ENCODE measurements at places on chromosomes 16 and 17.

DNA sequence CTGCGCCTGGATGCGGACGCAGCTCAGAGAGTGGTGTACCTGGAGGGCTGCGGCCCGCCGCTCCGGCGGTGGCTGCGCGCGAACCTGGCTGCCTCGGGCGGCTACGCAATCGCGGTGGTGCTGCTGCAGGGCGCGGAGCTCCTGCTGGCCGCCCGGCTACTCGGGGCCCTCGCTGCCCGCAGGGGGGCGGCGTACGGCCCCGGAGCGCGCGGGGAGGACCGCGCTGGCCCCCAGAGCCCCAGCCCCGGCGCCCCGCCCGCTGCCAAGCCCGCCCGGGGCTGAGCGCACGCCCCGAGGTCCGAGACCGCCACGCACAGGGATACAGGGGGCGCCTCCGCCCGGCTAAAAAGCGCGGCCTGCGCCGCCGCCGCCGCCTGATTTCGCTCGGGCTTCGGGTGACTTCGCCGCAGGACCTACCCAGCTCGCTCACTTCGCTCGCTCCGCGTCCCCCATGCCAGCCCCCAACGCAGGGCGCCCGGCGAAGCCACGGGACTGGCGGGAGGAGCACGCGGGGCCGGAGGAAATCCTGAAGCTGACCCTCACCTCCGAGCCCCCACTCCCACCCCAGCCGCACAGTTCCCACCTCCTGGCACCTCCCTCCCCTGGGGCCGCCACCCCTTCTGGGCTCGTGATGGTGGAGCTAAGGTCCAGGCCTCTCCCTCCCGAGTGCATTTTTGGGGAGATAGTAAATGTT, 8.2 kb downstream of the PDE6G start:
- DNase-seq: no peak

GRCh38 chr16:30570636-30571444, 674 bp downstream of the ZNF688 start:
- DNase-seq: no peak

DNA sequence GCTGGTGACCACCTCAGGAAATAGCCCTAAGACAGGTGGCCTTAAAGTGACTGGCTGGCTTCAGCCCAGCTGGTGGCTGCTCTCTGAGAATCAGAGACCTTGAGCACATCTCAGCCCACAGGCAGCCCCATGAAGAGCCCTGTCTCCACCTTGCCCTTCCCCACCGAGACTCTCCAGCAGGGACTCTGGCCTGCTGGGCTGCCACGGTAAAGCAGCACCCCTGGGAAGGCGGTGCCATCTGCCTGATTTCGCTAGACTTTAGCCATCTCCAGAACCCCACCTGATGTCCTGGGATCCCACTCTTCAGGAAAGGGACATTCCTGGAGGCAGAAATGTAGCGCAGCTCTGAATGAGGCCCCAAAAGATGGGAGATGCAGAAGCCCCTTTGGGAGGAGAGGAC, 45.2 kb upstream of the LGALS9 start:
- no peak for DNase-seq

- no peak for DNase-seq
These were observed 7.8 kb downstream of the CBX1 start for GRCh38 chr17:48093341-48094045.

DNA sequence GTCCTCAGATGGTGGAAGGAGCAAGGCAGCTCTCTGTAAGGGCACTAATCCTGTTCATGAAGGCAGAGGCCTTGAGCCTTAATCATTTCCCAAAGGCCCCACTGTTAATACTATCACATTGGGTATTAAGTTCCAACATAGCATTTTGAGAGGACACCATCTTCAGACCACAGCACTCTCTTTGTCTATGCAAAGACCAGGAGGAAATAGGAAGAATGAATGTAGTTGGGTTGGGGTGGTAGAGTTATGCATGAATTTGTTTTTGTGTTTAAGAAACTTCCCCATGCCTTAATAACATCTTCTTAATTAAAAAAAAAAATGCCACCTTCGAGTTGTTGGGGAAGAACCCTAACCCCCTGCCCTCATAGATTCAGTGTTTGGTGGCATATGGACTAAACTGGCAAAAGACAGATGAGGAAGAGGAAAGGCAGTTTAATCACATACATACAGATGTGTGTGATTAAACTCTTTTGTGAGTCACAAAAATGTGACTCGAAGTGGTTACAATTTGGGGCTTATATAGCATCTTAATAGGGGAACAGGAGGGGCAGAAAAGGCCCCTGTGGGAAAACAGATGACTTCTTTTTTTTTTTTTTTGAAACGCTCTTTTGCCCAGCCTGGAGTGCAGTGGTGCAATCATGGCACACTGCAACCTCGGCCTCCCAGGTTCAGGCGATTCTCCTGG, 35.0 kb upstream of the SLC5A10 start:
- DNase-seq: peak; percentile 38

- DNase-seq: no peak
These were observed 261.4 kb downstream of the MAP2K4 start for GRCh38 chr17:12282056-12282455.

DNA sequence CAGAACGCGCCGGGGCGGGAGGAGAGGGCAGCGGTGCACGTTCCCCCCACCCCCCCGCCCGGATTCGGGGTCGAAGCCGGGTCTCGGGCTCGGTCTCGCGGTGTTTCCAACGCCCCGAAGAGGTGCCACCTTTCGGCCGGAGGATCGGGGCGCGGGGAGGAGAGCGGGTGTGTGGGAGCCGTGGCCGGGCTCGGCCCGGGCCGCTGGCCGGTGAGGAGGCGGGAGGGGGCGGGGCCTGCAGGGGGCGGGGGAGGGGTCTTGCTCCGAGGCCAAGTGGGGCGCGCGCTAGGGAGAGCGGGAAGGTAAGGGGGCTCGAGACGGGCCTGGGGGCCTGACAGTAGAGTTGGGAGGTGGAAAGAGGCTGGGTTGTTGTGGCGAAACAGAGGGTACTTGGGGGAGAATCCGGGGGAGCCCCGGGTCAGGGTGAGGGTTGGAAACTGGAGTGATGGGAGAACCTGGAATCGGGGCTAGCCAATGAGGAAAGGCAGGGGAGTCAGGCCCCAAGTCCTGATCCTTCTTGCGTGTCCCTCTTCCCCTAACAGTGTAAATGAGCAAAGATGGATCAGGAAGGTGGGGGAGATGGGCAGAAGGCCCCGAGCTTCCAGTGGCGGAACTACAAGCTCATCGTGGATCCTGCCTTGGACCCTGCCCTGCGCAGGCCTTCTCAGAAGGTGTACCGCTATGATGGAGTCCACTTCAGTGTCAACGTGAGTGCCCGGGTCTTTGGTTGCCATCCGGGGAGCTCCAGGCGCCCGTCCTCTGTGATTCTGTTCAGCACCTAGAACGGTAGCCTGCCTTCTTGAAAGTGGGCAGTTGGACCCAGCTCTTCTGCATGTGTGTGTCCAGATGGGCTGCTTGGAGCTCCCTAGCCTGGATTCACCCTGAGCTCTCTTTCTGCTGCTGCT, 873 bp downstream of the SETD1A start:
- DNase-seq: no peak

- no peak for DNase-seq
These were observed 8.1 kb downstream of the NDE1 start for GRCh38 chr16:15658149-15658548.

DNA sequence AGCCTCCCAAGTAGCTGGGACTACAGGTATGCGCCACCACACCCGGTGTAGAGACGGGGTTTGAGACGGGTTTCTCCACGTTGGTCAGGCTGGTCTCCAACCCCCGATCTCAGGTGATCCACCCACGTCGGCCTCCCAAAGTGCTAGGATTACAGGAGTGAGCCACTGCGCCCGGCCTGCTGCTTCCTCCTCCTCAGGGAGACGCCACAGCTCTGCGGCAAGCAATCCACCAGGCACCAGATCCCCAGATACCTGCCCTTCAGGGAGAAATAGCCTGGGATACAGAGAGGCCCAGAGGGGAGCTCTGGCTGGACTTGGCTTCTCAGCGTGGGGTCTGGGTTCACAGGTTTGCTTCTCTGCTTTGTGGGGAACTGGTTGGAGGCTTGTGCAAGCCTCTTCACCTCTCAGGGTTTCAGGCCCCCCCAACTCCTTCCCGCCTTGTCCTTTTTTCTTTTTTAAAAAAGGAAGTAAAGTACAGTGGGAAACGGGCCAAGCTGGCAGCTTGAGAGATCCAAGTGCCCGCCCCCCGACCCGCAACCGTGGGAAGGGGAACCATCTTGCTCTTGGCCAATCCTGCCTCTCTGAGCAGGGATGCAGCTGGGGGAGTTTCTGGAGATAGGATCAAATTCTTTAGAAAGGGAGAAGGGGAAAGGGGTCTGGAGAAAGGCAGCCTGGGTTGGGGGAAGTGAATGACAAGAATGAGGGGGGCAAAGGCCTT, 2.6 kb upstream of the SPHK1 start:
- DNase-seq: no peak

- DNase-seq: no peak
These were observed 16.7 kb downstream of the IL34 start for GRCh38 chr16:70662991-70663523.

GRCh38 chr17:539766-540165, 174.9 kb downstream of the VPS53 start:
- DNase-seq: no peak

GRCh38 chr17:43809121-43809520, 23.8 kb downstream of the MPP3 start:
- no peak for DNase-seq

DNA sequence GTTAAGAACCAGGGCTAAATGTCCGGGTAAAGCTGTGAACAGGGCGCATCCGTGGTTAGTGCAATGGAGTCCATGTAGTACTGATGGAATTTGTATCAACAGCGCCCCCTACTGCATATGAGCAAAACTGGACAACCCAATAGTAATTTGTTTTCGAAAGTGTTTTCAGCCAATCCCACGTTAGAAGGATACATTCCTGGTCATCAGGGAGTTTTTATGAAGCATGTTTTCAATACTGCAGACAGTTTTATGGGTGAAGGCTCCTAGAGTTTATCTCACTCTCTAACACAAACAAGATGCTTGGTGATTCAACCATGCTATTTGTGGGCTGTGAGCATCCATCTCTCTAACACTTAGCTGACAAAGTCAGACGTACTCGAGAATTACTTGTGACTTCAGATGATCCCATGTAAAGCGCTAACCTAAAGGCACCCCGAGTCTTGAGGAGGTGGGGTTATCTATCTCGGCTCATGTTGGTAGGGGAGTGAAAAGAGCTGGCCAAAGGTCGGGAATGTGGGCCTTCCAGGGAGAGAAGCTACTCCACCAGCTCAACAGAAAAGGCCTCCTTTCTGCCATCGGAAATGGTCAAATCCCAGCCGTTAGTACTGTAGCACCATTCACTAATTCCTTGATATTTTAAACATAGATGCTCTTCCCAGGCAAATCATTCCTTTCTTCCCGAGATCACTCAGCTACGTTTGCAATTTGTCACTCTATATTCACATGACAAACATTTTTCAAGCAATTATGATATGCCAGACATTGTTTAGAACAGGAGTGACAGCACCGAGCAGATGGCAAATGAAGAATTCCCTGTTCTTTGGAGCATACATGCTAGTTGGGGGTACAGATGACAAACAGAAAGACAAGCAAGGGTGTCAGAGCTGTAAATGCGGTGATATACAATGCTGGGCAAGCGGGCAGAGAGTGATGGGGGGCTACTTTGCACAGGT, 46.9 kb upstream of the HNF1B start:
- DNase-seq: peak; percentile 62

DNA sequence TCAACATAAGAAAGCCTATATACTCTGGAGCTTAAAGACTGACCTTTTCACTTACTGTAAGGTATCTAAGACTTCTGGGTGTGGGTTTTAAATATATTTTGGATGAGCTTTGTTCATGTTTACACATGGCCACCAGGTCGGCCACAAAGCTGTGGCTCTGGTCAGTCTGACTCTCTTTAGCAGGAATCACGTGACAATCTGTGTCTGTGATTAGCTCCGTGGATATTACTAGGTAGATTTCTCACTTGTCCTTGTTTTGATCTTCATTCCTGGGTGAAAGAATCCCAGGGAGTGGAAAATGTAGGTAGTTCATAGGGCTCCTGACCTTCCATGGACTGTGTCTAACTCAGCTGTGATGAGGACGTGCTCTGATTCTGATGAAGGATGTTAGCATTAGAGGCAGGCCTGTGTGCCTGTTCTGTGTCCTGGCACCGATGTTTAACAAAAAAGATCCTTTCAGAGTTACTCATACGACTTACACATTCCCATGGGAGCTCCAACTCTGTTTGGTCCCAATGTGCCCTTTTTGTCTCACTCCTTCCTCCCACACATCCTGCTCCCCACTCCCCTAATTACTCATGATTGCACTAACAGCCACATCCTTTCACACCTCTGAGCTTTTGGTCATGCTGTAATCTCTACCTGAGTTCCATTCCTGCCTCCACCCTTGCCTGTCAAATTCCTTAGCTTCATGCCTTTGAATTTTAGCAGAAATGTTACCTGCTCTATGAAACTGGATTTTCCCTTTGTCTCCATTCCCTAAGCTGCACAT, 425.1 kb downstream of the MAF start:
- DNase-seq: no peak

DNA sequence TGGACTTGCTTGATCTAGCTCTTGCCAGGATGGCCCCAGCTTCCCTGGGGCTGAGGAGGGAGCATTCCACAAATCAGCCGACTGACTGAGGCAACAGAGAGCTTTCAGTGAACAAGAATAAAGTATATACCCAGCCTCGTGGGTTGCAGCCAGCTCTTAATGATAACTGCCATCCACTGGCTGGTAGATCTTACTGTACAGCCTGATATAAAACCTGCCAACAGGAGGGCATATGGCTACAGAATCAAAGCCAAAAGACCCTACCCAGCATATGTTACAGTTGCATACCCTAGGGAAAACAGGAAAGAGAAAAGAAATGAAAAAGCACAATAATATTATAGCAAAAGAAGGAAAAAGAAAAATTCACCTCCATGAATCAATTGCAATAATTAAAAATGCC, 775.9 kb upstream of the KIF2B start:
- DNase-seq: no peak

GRCh38 chr16:52498328-52499059, 48.4 kb downstream of the TOX3 start:
- DNase-seq: no peak

DNA sequence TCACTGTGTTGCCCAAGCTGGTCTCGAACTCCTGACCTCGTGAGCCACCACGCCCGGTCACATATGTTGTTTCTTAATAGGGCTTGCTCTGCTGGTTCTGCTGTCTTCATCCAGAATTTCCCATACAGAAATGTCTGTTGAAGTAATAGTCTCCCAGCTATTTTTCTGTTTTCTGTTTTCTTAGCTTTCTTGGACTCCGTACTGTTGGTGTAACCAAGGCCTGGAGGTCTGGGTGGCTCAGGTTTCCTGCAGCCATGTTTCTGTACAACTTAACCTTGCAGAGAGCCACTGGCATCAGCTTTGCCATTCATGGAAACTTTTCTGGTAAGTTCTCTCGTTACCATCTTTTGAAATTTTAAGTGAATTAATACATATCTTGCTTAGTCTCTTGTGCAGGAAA, 2.8 kb downstream of the SF3B3 start:
- no peak for DNase-seq
